Prostate gland (tissue), 2 donors: ENCODE measurements at places on chromosomes 1 and 21. TPM values are rescaled to one million over a fixed set of nuclear protein-coding genes. Genes with fewer than 3 reads are reported as not detected.
A peak's percentile ranks its signal among the peaks of the same experiment; 100 is the strongest.

DNA sequence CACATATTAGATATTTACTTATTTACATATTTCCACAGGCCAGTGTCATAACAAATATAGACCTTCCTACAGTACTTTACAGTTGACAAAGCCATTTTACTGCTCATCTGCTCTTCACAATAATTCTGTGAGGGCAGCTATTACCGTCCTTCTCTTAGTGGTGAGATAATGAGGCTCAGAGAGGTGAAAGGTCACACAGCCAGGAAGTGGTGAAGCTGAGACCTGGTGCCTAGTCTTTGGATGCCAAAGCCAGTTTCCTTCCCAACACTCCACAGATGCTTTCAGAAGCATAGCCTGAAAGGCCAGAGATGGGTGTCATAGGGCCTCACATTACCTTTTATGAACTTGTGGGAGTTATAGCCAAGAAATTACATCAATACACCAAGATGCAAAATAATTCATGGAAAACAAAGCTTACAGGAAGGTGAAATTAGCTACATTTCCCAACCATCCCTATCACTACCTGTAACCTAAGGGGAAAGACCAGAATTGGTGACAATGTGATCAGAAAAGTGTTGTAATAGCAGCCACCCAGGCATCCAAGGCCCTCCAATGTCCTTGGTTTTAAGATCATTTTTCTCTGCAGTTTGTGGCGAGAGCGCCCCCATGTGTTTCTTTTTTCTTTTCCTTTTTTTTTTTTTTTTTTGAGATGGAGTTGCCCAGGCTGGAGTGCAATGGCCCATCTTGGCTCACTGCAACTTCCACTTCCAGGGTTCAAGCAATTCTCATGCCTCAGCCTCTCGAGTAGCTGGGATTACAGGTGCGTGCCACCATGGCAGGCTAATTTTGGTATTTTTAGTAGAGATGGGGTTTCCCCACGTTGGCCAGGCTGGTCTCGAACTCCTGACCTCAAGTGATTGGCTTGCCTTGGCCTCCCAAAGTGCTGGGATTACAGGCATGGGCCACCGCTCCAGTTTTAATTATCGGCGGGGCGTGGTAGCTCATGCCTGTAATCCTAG is 26.5 kb upstream of the RPL11 start:
- DNase-seq = no peak

- DNase-seq = no peak
Measured at GRCh38 chr1:175881246-175881976, 138.0 kb upstream of the TNR start.

Gene MATN1
- total RNA-seq = not detected

DNA sequence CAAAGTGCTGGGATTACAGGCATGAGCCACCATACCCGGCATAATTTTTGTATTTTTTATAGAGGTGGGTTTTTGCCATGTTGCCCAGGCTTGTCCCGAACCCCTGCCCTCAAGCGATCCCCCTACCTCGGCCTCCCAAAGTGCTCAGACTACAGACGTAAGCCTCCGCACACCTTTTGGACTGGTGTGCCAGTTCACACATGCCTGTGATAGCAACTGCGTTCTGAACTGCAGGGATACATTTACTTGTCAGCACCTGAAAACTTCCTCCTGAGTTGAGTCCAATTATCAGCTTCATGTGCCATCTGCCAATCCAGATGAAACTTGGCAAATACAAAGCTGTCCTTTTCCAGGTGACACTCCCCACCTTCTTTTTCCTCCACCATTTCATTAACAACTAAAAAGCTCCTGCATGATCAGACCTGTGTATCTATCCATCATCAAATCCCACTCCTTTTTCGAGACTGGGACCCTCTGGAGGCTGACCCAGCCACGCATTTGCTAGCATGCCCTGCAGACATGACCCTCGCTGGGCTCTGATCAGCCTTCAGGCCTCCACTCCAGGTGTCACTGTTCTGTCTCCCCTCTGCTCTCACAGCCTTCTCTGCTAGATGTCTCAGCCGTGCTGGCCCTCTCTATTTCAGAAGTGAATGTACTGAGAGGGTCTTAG is 2.1 kb upstream of the DEGS1 start:
- DNase-seq = no peak

Gene HPDL
- 0.41 TPM for total RNA-seq

DNA sequence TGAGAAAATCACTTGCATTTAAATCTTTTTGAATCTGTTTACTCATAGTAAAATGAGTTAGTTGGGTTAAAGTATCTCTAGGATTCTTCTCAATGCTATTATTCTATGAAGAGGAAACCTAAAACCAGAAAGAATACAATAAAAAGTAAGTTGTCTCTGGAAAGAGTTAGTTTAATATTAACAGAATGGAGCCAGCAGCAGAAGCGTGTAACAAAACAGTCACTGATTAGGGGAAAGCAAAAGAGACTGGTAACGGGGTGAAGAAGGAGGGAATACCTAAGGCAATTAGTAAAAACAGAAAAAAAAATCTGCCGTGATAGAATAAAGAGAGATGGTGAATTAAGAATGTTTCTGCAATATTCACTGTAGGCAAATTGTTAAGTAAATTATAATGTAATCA is 60.0 kb downstream of the NRDC start:
- no peak for DNase-seq

DNA sequence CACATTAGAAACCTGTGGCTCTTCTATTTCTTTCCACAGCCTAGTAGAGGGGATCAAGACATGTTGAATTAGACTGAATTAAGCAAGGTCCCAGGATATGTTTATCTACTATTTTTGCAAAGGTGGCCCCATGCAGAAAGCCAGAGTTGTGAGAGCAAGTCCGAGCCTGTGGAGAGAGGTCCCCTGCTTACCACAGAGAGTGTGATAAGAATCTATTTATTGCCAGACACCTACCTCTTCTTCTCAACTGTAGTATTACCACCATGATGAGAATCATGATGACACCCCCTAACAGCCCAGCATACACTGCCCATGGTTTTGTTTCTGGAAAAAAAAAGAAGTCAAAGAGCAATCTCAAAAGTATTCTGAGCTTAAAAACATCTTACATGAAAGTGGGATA is 23.0 kb downstream of the SLAMF1 start:
- DNase-seq = no peak

DNA sequence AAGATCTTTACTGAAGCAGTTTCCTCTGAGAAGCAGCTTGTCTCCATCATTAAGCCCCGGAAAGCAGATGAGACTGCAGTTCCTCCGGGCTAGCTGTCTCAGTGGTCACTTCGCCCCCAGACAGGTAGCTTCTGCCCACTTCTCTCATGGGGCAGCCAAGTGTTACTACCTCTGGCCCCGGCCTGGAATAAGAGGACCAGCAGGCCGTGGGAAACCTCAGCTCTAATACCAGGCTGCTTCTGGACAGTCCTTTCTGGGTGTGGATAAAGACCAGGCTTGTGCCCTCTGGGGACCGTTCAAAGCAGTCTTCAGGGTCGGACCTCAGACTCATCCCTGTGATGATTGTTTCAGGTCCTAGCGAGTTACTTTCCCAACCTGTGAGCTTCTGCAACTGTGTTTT is 54.8 kb downstream of the RUNX3 start:
- no peak for DNase-seq

GRCh38 chr1:154567386-154568156 is at the start of gene CHRNB2:
TSS of gene CHRNB2 (plus strand) at chr1:154567778. CDS start at chr1:154568045, 267 bp downstream.
- DNase-seq = peak; percentile 57

GRCh38 chr1:207913951-207914350 is 3.0 kb upstream of the CD34 start:
- no peak for DNase-seq

Gene TUFT1
- total RNA-seq = 29.0 TPM

Gene LRRC38
- total RNA-seq = 0.45 TPM

Gene ITPKB
- 49.2 TPM for total RNA-seq

Gene WDR64
- total RNA-seq = 0.91 TPM

- no peak for DNase-seq
Measured at GRCh38 chr1:148307583-148308185, 155.6 kb upstream of the NBPF11 start.

Gene ELK4
- 62.7 TPM for total RNA-seq

DNA sequence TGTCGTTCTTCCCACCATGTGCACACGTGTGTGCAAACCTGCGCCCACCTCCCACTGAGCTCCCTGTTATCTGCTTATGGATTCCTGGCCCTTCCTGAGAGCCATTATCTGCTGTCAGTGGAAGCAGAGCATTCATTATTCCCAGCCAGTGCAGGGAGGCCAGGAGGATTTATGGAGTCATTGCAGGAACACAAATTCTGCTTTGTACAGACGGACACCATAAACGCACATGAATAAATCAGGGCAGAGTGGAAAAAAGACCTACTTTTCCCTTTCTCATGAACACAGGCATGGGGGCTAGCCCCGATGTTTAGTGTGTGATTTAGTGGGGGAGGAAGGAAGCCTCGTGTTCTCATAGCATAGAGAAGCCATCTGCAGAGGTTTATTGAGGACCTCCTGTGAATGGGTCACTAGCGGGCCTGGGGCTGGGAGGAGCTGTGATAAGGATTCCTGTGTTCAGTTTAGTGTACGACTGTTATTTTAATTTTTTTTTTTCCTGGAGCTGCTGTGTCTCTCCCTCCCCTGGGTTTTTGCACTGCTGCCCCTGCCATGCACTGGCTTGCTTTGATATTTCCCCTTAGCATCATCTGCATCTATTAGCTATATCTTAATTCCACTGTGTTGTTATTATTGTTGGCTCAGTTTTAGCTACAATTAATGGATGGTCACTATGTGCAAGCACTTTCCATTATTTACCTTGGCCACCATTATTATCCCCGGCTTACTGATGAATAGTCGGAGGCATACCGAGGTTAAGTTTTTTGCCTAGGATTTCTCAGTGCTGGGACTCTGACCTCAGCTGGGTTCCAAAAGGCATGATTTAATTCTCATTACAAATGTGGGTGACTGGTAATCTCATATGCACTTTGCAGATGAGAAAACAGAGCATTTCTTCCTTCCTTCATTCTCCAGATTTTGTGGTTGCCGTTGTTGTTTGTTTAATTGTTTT is 33.0 kb downstream of the HUNK start:
- no peak for DNase-seq

- no peak for DNase-seq
Measured at GRCh38 chr1:45322486-45323040, 4.1 kb upstream of the HPDL start.

Gene MAN1C1
- 34.4 TPM for total RNA-seq

DNA sequence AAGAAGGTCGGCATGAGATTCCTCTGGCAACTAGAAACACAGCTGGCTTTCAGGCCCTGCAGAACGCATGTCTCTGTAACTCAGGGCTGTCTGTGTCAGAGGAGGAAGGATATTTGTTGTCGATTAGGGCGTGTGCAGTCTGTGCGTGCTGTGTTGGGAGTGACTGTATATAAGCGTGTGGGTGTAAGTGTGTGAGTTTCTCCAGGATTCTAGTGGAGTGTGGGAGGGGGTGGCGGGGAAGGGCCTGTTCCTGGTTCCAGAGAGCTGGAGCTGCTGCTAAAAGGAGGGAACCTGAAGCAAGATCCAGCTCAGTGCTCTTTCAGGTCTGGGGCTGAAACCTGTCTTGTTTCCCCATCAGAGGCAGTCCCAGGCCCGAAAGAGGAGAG is 74.3 kb downstream of the SLC16A1 start:
- peak; percentile 10 for DNase-seq

DNA sequence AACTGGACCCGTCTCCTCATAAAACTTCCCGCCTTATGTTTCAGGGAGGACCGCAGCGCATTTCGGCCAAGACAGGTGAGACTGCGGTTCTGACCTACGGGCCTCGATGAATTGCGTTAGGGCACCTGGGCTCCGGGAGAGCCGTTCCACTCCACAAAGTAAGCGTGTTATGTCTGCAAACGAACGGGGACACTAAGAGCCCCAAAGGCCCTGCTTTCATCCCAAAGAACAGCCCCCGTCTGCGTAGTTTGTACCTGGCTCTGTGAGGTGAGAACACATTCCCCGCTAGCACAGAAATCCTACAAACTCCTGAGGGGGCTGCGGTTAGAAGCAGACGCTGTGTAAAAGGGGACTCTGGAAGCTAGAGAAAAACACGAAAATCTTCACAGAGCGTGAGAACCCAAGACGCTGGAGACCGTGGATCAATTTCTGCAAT is 41.6 kb upstream of the PPIAL4F start:
- DNase-seq = no peak

GRCh38 chr1:101239095-101240040 is 2.5 kb downstream of the S1PR1 start:
- no peak for DNase-seq

DNA sequence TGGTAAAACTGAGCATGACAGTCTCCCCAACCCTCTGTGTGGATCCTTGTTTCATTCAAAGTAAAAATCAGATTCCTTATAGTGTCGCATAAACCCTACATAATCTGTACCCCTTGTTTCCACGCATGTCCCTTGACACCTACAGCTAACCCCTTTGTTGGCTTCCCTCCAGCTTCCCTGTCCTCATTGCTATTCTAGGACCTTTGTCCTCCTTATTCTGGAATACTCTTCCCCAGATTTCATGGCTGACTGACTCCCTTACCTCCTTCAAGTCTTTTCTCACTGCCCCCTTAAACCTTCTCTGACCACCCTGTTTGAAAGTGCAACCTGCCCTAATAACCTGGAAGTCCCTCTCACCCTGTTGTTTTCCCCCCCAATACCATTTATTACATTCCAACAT is 4.0 kb downstream of the RNF11 start:
- DNase-seq = no peak

Gene TLR5
- total RNA-seq = 7.4 TPM

Gene CNTN2
- total RNA-seq = not detected

Gene TMEM167B
- total RNA-seq = 37.0 TPM

DNA sequence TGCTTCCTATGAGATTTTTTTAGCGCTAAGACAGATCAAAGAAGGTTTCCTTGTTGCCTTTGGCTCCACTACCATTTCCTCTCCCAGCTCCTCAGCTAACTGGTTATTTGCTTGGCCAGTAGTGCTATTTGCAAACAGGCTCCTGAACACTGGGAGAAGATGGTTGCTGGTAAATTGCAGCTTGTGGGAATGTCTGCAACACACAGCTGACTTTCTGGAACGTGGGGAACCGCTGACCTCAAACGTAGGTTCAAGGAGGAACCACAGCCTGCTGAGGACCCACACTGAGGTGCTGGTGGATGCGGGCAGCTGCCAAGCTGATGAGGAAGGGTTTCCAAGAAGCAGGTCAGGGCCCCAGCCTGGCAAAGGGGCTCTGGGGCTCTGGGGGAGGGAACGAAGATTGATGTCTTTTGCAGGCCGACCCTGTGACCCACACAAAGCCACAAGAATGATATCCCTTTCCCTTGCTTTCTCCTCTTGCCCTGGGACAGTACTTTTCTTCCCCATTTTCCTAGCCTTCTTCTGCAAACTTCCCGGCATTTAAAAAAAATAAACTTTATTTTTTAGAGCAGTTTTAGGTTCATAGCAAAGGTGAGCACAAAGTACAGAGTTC is 24.8 kb downstream of the GNG4 start:
- DNase-seq = peak; percentile 42

GRCh38 chr1:61083013-61083806 is 849 bp downstream of the NFIA start:
- no peak for DNase-seq
